Stimulated activated CD8-positive, alpha-beta memory T cell treated with anti-CD3 and anti-CD28 coated beads, Interleukin-2, amount 100 ng/mL, for 1 hour (primary cell): ENCODE measurements at places on chromosomes 11 and 22.

DNA sequence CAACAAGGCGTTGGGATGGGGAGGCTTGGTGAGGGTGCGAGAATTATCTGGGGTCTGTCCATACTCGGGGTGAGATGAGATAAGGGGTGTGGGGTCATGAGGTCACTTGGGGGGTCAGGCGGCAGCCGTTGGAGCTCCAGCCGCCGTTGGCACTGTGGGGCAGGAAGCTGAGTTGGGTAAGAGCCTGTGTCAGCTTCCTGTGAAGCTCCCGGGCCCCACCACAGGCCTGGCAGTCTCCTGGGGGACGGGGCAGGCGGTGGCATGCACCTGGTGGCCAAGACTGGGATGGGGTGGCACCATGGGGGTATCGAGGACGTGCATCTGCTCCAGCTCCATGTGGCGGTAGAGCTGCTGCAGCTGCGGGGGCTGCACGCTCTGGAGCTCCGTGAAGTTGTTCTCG, 7.1 kb upstream of the MYBPC3 start:
- no peak for DNase-seq

DNA sequence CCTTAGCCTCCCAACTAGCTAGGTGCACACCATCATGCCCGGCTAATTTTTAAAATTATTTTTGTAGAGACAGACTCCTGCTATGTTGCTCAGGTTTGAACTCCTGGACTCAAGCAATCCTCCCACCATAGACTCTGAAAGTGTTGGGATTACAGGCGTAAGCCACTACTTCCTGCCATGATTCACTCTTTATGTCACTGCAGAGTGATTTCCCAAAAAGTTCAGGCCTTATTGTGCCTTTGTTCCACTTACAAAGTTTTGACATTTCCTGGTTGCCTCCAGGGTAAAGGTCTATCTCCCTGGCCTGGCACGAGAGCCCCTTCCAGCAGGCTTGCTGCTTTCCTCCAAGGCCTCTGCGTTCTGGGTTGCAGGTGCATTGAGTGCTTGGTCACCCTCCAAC, 44.6 kb upstream of the RIC3 start:
- DNase-seq = no peak

DNA sequence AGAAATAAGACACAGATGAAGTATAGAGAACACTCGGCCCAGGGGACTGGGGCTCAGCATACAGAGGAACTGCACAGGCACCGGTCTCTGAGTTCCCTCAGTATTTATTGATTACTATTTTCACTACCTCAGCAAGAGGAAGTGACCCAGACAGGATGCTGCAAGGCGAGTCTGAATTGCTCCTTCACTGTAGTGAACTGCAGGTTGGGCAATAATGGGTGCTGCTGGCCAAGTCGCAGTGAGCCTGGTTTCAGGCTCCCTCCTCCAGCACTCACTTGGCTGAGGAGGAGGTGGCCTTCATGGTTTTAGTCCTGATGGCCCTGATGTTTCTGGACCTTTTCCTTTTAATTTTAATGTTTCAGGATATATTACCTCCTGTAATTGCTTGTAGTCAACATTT, 10.4 kb downstream of the OR52K2 start:
- no peak for DNase-seq

- no peak for DNase-seq
Observed at GRCh38 chr22:32717337-32718240, 83.9 kb upstream of the TIMP3 start.

DNA sequence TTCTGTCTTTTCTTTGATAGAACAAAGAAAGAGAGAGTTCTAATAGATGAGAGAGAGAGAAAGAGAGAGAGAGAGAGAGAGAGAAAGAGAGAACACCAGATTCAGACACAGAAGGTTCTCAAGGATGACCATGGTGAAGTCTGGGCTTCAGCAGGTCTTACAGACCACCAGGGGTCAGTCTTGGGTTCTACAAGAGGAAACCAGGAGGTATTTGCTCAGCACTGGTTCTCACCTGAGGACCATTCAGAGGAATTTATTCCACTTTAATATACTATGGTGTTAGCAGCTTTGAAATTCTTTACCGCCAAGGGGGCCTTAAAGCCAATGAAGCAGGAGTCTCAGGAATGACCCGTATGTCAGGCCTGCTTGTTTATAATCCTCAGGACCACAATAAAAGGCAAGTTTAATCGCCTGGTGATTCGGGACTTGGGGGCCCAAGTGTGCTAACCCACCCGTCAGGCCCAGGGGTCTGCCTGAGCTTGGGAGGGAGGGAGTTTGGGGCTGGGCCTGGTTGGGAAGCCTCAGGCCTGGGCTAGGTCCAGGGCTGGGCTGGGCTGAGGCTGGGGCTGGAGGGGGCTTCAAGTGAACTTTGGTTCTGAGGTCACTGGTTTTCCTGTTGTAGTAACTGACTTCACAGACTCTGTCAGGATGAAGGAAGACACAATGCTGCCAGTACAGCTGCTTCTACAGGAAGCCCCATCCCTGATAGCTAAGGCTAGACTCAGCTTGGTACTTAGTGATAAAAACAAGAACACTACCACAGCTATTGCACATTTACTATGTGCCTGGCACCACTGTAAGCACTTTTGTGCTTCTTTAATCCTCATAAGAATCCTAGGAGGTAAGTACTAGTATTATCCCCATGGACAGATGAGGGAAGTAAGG, 179.2 kb upstream of the ZBED5 start:
- peak; percentile 10 for DNase-seq

GRCh38 chr11:122668562-122669090, 13.1 kb downstream of the UBASH3B start:
- no peak for DNase-seq
